ENCODE measurements at places on chromosomes 1 and 21.
A peak's percentile ranks its signal among the peaks of the same experiment; 100 is the strongest.

- DNase-seq: peak; percentile 47
Measured at GRCh38 chr1:93692983-93693591, 11.4 kb upstream of the BCAR3 start.

GRCh38 chr1:33097762-33098161 is 16.8 kb downstream of the AZIN2 start:
- no peak for DNase-seq

- DNase-seq: no peak
Measured at GRCh38 chr1:84997667-84998600, 1.0 kb upstream of the MCOLN2 start.

DNA sequence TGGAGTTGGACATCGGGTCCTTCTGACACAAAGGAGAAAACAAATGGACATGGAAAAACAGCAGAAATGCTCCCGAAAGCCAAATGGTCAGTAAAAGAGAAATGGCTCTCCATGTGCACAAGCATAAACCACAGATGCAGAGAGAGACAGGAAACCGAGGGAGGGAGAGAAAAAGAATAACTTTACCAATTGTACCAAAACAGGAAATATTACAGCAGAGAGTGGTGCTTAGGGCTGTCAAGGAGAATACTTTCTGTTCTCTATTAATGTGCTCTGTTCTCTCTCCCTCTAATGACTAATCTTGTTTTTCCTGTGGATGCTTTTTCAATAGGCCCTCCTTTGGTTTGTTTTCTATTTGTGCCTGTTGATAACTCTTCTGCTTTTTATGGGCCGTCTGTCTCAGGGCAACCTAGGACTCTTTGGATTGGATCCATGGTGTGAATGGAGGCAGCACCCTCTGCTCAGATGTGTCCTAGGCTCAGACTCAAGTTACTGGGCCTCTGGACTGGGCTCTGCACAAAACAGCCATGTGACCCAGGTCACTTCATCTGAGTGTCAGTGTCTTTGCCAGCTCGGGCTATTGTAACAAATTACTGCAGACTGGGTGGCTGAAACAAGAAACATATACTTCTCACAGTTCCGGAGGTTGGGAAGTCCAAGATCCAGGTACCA is 663.0 kb downstream of the NPHP4 start:
- no peak for DNase-seq

DNA sequence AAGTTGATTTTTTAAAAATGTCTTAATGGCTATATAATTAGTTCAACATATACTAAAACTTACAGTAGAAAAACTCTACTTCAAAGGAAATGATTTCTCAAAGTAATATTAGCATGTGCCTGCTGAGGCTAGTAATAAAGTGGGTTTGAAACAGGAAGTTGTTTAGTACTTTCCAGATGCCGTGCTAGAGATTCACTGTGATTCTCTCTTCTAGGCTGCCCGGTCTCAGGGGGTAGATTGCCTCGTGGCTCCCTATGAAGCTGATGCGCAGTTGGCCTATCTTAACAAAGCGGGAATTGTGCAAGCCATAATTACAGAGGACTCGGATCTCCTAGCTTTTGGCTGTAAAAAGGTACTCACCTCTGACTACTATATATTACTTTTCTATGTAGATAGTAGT is 9.1 kb downstream of the EXO1 start:
- DNase-seq: no peak

- no peak for DNase-seq
Measured at GRCh38 chr1:212782422-212783154, 9.0 kb downstream of the NSL1 start.

- no peak for DNase-seq
Measured at GRCh38 chr1:180185281-180185680, 30.6 kb downstream of the QSOX1 start.

DNA sequence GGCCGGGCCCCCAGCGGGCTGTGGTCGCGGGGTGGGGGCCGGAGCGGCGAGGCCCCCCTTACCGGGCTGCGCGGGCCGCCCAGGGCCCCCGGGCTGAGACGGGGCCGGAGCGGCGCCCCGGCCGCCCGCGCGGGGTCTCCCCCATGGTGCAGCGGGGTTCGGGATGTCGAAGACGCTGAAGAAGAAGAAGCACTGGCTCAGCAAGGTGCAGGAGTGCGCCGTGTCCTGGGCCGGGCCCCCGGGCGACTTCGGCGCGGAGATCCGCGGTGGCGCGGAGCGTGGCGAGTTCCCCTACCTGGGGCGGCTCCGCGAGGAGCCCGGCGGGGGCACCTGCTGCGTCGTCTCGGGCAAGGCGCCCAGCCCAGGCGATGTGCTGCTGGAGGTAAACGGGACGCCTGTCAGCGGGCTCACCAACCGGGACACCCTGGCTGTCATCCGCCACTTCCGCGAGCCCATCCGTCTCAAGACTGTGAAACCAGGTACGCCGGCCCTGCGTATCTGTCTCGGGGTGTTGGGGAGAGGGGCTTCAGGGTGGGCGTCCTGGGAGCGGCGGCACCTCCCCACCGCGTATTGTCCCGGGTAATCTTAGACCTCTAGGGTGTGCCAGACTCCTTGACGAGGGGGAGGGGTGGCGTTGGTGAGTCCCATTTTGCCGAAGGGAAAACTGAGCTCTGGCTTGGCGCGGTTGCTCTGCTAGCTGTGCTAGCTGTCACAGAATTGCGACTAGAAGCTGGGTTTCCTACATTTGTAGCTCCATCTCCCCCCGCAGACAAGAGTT is 745 bp downstream of the MAGI3 start:
- DNase-seq: peak; percentile 28

- DNase-seq: no peak
Measured at GRCh38 chr1:212132025-212132424, 96.5 kb downstream of the DTL start.

DNA sequence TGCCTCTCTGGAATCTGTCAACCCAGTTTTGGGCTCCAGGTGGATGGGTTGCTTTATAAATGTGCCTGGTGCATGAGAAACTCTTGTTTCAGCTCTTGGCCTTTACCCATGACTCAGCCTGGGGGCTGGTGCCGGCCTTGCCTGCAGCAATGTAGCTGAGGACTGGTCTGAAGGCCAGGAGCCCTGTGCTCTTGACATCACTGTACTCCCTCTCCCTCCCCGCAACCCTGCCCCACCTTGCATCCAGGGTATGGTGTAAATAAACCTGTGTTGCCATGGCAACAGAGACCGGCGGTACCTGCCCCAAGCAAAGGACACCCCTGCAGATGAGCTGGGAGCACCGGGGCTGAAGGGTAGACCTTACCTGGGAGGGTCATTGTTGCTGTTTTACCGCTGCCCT is 13.3 kb downstream of the FAM151A start:
- DNase-seq: no peak

- DNase-seq: no peak
Measured at GRCh38 chr1:2378441-2378851, 12.9 kb downstream of the MORN1 start.

GRCh38 chr1:236489710-236490377 is 33.9 kb upstream of the LGALS8 start:
- DNase-seq: no peak

DNA sequence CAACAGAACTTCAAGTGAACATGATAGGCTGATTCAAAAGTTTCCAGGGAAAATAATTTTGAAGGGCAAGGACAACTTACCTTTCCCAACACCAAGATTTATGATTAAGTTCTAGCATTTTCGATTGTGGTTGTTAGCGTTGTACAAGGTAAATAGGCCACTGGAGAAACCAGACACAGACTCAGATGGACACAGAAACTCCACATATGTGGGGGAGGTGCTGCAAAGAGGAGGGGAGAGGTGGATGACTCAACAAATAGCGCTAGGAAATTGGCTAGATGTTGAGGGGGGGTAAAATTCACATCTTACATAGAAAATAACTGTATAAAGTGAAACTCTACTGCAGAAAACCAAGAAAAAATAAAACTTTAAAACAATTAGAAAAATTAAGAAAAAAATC is 564.4 kb downstream of the MATN1 start:
- no peak for DNase-seq

DNA sequence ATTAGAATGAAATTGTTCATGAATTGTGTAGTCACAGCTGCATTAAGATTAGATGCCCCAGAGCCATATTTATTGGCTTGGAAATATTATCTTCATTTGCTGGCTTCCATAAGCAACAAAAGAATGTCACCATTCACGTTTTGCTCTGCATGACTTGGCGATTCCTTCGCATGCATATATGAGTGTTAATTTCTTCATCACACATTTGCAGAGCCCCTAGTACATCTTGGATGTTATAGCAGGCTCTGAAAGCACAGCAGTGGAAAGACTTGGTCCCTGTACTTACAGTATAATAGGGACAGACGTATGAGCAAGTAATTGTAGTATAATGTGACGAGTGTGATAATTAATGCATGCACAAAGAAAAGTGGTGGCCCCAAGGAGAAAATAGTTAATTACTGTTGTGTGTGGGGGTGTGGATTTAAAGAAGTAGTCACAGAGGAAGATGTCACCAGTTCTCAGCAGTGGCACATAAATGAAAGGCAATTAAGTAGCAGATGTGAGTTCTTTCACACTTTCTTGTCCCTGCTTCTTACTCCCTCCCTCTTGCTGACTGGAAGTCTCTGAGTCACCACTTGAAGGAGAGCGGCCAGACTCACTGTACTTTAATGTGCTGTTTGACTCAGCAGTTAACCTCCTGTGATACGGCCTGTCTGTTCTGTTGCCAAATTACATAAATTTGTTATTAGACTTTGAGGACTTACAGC is 21.0 kb downstream of the S100A10 start:
- DNase-seq: no peak

DNA sequence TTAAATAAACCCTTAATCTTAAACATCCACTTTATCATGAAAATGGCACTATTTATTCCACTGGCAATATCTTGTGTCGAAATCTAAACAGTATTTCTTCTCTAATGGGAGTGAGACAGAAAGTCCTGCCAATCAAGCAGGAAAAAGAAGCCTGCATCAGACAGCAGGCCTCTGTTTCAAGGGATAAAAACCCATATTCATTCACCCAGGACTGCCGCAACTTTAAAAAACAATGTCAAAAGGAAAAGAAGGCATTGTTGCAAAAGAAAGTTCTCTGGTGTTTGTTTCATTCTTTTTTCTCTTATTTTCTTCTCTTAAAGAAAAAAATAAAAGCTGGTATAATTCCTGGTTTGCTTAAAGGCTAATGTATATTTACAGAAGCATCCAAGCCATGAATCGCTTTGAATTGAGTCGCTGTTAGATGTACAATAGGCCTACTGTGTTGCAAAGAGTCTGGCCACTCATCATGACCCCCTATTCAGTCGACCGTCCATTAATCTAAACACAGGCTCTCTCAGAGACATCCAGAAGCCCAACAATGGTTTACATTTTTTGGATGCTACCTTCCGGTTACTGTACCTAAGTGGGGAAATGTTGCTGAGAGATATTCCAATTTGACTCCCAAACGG is 48.7 kb upstream of the ZC3H11B start:
- DNase-seq: no peak

DNA sequence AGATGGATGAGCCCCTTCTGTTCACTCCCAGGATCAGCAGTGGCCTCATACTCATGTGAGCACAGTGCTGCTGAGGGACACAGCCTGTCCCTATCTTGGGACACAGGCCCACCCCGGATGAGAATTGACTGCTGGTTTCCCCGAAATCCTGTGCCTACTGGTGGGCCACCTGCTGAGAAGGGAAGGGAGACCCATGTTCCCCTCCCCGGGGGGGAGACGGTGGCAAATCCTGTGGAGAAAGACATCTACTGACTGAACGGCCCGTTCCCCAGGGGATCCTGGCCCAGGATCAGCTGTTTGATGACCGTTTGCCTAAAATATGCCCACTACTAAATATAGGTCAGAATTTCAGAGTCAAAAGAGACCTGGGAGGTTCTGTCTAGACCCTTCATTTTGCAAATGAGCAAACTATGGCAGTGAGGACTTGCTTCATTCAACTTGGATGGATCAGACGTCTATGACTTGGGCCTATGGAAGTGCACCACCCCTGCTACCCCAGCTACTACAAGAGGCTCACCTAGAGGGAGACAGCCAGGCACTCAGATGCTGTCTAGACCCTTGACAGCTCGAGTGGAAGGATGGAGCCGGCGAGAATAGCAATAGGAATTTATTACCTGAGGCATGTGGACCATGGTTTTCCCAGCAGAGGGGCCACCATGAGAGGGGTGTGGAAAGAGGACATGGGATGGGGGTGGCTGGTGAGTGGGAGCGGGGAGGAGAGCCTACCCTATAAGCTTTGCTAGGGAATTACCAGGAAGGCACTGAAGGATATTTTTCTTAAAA is 15.6 kb upstream of the THEMIS2 start:
- no peak for DNase-seq

- no peak for DNase-seq
Measured at GRCh38 chr1:52102336-52103013, 39.4 kb upstream of the ZFYVE9 start.

GRCh38 chr1:48536477-48536876 is 64.5 kb upstream of the SPATA6 start:
- no peak for DNase-seq

GRCh38 chr21:42311816-42312625 is 3.2 kb downstream of the TFF3 start:
- no peak for DNase-seq

DNA sequence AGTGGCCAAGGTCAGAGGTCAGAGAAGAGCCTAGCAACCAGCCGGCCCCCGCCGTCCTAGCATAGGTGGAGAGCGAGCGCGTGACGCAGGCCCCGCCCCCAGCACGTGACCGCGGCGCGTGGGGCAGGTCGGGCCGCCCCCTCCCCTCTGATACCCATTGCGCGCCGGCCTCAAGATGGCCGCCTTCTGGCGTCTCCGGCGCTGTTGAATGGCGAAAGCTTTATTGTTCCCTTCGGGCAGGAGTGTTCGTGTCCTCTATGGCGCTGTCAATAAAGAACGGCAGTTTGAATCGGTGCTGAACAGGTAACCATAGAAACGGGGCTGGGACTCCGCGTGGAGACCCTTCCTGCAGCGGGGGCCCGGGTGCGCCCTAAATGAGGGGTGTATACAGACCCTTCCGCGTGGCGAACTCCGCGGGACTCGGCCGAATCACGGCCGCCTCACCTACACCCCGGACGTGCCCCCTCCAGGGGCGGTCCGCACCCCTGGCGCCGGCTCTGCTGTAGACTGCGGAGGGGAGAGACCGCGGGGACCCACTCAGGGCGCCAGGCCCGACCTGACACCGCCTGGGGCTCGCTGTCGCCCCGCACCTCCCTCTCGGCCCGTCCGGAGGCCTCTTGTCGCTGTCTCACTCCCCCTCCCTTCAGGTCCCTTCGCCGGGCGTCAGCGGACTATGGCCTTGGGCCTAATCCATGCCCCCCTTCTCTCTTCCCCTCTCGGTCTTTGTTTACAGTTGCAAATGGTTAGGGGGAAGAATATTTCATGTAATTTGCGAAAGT is at the start of gene ZBTB40:
Gene ZBTB40 (plus strand): TSS at position 150 of the 779 bp plus-strand sequence. CDS start 38,098 bp downstream, outside the sequence.
- peak; percentile 92 for DNase-seq

DNA sequence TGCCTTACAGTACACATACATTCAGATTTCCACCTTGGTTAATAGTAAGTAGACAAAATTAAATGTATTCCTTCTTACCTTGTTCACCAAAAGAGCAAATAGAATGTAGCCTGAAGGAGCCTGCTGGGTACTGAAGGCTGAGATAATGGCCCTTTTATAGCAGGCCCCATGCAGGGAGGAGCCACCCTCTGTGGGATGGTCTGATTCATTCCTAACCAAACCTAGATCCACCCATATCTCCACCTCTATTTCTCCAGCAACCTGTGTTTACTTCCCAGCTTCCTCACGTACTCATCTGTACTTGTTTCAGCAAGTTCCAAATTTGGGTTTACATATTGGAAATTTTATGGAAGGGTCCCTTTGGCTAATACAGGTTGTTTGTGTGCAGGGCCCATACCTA is at the start of gene FLG:
Gene FLG (minus strand): TSS at position 129 of the 400 bp plus-strand sequence. CDS start 9,783 bp downstream, outside the sequence.
- DNase-seq: no peak

GRCh38 chr1:178461701-178462100 is 35.1 kb downstream of the CLEC20A start:
- DNase-seq: no peak

GRCh38 chr21:45003331-45004058 is 63.7 kb downstream of the SLX9 start:
- no peak for DNase-seq

Measured in stimulated activated CD4-positive, alpha-beta T cell treated with anti-CD3 and anti-CD28 coated beads, Interleukin-1b, Interleukin-23, amount 100 ng/mL, for 24 hours (primary cell).